ENCODE measurements at places on chromosomes 7 and 10.

- H3K4me3 ChIP-seq, result peak overlapping the region; percentile 12
- peak; percentile 35 for DNase-seq
- peaks cover 45% of the 10 kb centered on the region for H3K4me1 ChIP-seq
- no peaks in the 10 kb centered on the region for H3K27me3 ChIP-seq
These were observed 3.8 kb upstream of the IL6 start for GRCh38 chr7:22723181-22723601.

- no peaks in the 10 kb centered on the region for H3K36me3 ChIP-seq
- no peak overlapping the region for H3K4me3 ChIP-seq
- H3K27me3 ChIP-seq, result peaks cover 86% of the 10 kb centered on the region
- no peak for DNase-seq
- no peaks in the 10 kb centered on the region for H3K4me1 ChIP-seq
These were observed 620 bp downstream of the EPO start for GRCh38 chr7:100720671-100721504.

DNA sequence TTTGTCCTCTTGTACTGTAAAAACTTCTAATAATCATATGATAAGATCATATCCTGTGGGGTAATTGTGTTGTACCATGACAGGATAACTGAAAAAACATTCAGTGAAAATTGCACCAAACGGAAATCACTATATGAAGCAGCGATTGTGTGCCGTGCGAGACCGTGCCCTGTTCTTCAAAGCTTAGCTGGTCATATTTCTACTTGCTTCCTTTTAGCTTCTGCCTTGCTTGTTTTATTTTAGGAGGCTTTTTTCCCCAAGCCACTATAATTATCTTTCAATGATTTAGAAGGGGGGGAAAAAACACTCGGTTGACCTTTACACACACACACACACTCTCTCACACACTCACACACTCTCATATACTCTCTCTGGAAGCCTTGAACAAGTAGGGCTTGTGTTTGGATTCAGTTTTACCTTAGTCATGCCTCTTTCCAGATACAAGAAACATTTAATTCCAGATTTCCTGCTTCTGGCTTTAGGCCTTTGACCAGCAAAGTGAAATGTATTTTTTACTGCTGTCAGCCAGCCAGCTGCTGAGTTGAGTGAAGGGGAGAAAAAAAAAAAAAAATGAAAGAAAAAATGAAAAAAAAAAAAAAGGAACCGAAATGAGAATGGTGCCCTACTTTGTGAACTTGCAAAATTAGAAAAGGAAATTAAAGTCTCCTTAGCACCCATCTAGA is 181.4 kb downstream of the ARID5B start:
- H3K36me3 ChIP-seq, result peaks cover 20% of the 10 kb centered on the region
- H3K27me3 ChIP-seq, result no peaks in the 10 kb centered on the region
- H3K4me1 ChIP-seq, result peaks cover 12% of the 10 kb centered on the region
- DNase-seq, result no peak
- peak overlapping the region; percentile 2 for H3K27ac ChIP-seq
- H3K4me3 ChIP-seq, result no peak overlapping the region

DNA sequence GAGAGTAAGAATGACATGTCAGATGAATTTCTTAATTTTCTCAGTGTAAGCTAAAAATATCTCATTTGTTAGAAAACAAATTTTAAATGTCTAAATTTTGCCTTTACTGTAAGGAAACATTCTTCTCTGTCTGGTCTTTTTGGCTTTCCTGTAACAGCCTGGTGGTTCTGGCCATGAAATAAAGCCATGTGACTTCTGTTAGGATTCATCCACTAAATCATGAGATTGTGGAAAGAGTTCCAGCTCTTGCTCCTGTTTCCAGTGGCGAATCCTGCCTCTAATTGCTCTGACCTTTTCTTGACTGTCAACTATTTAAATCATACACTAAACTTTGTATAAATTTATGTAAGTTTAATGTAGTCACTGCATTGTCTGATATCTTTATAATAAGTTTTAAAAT is 398.5 kb upstream of the AKR1E2 start:
- H3K36me3 ChIP-seq, result no peaks in the 10 kb centered on the region
- H3K4me3 ChIP-seq, result no peak overlapping the region
- no peak for DNase-seq
- no peaks in the 10 kb centered on the region for H3K4me1 ChIP-seq

- H3K36me3 ChIP-seq, result no peaks in the 10 kb centered on the region
- H3K27ac ChIP-seq, result no peak overlapping the region
- DNase-seq, result no peak
- H3K27me3 ChIP-seq, result no peaks in the 10 kb centered on the region
These were observed 88.1 kb downstream of the FOXL3 start for GRCh38 chr7:378041-378420.

DNA sequence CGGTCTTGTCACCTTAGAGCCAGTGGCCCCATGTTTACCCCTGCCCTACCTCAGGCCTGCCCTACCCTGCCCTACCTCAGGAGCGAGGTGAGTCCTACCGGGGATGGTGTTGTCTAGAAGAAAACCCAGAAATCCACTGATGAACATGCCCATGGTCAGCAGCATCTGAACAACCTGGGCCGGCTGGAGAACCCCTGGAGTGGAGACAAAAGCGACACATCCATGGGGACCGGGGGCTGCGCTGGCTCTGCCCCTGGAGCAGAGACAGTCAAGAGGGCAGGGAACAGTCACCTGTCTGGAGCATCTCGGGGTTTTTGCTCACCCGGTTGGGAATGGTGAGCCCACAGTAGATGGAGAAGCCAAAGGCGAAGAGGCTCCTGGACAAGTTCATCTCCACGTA is 36.3 kb downstream of the STRA8 start:
- no peaks in the 10 kb centered on the region for H3K27me3 ChIP-seq
- no peak overlapping the region for H3K27ac ChIP-seq
- no peak overlapping the region for H3K4me3 ChIP-seq
- H3K4me1 ChIP-seq, result no peaks in the 10 kb centered on the region
- H3K36me3 ChIP-seq, result no peaks in the 10 kb centered on the region

DNA sequence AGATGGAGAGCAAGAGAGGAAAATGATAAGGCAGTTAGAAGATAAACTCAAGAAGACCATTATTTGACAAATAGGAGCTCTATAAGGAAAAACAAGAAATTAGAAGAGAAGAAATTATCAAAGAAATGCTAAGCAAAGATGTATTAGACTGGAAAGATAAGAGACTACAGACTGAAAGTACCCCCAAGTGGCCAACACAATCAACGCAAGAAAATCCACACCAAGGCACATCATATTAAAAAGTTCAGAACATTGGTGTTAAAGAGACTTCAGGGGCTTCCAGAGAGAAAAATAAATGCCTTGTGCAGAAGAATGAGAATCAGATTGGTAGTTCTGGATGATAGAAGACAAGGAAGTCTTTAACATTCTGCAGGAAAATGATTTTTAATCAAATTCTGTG is 46.0 kb downstream of the SH2D4B start:
- H3K27me3 ChIP-seq, result no peaks in the 10 kb centered on the region
- H3K4me1 ChIP-seq, result no peaks in the 10 kb centered on the region
- no peak overlapping the region for H3K27ac ChIP-seq
- no peak overlapping the region for H3K4me3 ChIP-seq
- no peak for DNase-seq

GRCh38 chr10:91022924-91023699 is 102.2 kb upstream of the ANKRD1 start:
- H3K4me3 ChIP-seq, result no peak overlapping the region
- no peak overlapping the region for H3K27ac ChIP-seq

DNA sequence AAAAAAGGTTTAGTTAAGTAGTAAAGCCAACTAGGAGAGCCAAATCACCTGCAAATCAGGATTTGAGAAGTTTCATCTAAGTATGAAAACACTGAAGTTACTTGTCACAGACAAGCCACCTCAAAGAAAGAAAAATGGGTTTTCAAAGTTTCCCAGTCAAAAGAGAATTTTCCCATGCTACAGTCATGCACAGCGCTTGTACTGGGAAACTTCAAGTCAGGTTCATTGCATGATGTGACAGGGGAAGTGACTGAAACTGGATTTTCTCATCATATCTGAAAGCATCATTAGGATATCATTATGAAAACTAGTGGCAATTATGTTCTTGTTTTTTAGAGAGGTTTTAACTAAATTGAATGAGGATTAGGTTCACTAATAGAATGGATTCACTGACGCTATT is 167.0 kb downstream of the SGMS1 start:
- H3K4me1 ChIP-seq, result no peaks in the 10 kb centered on the region
- no peaks in the 10 kb centered on the region for H3K27me3 ChIP-seq
- H3K27ac ChIP-seq, result no peak overlapping the region

DNA sequence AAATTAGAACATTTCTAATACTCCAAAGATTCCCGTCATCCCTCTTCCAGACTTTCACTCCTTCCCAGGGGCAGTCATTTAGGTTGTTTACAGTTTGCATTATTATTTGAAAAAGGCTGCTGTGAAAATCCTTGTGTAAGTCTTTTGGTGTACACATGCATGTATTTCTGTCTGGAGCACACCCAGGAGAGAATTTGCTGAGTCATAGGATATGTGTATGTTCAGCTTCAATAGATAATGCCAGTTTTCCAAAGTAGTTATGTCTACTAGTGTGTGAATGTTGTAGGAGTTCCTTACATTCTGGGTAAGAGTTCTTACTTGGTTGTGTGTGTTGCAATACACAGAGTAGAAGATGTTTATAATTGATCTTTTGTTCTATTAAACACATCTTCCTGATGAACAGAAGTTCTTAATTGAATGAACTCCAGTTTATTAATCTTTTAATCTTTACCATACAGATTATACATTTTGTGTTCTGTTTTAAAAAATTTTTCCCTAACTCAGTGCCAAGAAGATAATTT is 25.3 kb downstream of the CROT start:
- H3K27ac ChIP-seq, result no peak overlapping the region
- H3K36me3 ChIP-seq, result no peaks in the 10 kb centered on the region
- H3K27me3 ChIP-seq, result no peaks in the 10 kb centered on the region
- H3K4me3 ChIP-seq, result no peak overlapping the region
- H3K4me1 ChIP-seq, result no peaks in the 10 kb centered on the region

GRCh38 chr10:59628456-59628855 is 81.2 kb downstream of the SLC16A9 start:
- peaks cover 22% of the 10 kb centered on the region for H3K4me1 ChIP-seq
- no peaks in the 10 kb centered on the region for H3K27me3 ChIP-seq
- H3K27ac ChIP-seq, result no peak overlapping the region
- no peak for DNase-seq

DNA sequence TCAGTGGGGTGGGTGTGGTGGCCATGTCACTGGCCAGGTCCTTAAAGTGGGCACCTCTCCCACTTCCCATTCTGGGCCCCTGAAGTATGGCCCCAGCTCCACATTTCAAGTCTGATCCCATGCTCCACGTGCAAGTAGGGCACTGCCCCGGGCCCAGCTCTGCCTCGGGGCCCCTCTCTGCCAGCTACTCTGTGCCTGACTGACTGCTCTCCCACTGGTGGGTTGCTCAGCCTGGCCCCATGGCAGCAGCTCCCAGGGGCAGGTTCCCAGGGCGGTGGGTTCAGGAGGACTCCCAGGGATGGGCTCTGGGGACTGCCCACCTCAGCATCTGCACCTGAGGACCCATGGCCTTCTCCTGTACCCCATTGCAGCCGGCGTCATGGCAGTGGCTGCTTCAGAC is 110.2 kb upstream of the FAM180A start:
- no peak overlapping the region for H3K27ac ChIP-seq
- H3K27me3 ChIP-seq, result no peaks in the 10 kb centered on the region
- H3K4me1 ChIP-seq, result peaks cover 8% of the 10 kb centered on the region
- no peak overlapping the region for H3K4me3 ChIP-seq
- no peak for DNase-seq
- H3K36me3 ChIP-seq, result no peaks in the 10 kb centered on the region

- H3K27ac ChIP-seq, result no peak overlapping the region
- no peaks in the 10 kb centered on the region for H3K36me3 ChIP-seq
- no peaks in the 10 kb centered on the region for H3K4me1 ChIP-seq
- H3K27me3 ChIP-seq, result no peaks in the 10 kb centered on the region
- no peak for DNase-seq
These were observed 341.2 kb upstream of the STEAP1 start for GRCh38 chr7:89813081-89813480.

DNA sequence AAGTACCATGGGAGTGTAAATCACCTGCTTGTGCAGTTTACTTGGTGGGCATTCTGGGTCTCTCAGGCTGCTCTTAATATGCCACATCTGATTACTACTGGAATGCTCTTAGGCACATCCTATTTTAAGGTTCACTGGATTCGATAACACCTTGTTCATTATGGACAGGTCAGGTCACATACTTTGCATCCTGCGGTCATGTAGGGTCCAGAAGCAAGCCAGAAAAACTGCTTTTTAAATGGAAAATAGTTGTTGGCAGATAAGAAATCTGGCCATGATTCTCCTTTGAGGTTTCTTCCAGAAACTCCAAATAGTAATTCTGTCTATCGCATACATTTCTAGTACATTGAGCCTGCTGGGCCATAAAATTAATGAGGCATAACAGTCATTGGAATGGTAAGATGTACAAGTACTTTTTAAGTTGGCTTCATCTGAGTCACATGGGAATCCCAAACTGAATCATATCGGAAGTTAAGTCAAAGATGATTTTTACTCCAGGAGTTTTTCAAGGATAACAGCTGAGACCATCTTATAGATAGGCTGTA is 371.9 kb downstream of the LRRTM3 start:
- H3K4me3 ChIP-seq, result no peak overlapping the region
- no peaks in the 10 kb centered on the region for H3K36me3 ChIP-seq
- H3K27ac ChIP-seq, result no peak overlapping the region
- no peak for DNase-seq
